ENCODE measurements at places on chromosomes 3 and 15.

DNA sequence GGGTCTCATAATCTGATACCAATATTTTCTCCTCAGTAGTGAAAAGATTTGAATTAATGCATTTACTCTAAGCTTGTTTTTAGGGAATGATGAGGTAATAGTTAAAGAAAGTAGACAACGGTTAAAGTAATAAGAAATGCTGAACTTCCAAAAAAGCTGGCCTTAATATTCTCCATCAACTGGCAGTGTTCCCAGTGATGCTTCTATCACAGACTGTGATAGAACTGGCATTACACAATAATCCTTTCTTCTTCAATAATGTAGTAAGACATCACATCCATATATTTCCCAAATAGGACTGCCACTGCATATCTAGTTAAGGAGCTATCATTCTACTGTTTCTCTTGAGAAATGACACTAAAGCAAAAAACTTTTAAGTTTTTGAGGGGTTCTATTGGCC, 188.7 kb downstream of the IL5RA start:
- no peak for DNase-seq

DNA sequence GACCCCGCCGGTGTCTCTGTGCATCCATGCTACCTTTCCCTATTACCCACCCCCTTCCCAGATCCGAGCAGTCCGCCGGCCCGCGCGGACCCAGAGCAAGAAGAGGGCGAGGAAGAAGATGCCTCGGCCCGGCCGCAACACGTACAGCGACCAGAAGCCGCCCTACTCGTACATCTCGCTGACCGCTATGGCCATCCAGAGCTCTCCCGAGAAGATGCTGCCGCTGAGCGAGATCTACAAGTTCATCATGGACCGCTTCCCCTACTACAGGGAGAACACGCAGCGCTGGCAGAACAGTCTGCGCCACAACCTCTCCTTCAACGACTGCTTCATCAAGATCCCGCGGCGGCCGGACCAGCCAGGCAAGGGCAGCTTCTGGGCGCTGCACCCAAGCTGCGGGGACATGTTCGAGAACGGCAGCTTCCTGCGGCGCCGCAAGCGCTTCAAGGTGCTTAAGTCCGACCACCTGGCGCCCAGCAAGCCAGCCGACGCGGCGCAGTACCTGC, 788 bp downstream of the FOXB1 start:
- DNase-seq, result no peak

- DNase-seq, result no peak
Measured at GRCh38 chr3:15439476-15439875, 12.1 kb downstream of the EAF1 start.

- DNase-seq, result no peak
Measured at GRCh38 chr3:23762214-23762613, 43.5 kb upstream of the UBE2E1 start.

DNA sequence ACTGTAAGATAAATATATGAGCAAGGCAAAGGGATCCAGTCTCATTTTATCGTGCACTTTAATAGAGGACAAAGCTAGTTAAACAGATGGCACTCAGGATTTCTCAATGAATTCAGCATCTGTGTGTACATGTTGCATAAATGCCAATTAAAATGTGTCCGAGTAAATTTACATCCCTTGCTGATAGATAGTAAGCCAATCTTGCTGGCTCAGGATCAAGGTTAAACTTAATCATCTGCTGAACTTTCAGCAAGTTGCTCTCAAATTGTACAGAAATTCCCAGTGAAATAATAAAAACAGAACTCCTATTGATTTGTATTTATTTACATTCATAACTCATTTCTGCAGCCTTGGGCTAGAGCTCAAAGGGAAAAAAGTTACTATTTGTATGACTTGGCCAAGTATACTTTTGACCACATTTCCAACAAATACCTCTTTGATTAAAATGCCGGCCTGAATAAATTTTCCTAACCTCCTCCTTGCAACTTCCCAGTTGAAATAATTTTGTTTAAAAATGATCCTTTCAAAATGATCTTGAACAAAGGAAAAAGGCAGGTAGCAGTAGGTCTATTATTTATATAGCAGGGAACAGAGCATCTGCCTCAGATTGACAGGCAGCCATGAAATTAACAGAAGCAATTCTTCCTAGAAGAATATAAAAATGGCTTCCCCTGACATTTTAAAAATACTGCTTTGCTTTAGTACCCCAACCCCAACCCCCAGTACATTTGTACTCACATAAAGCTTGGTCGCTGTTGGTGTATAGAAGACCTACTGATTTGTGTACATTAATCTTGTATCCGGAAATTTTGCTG, 1001.9 kb downstream of the ROBO1 start:
- DNase-seq, result peak; percentile 8

- no peak for DNase-seq
Measured at GRCh38 chr15:61671736-61672135, 388.5 kb downstream of the VPS13C start.

Data from fibroblast of skin of abdomen (primary cell).